ENCODE measurements at places on chromosomes 3 and 15.

DNA sequence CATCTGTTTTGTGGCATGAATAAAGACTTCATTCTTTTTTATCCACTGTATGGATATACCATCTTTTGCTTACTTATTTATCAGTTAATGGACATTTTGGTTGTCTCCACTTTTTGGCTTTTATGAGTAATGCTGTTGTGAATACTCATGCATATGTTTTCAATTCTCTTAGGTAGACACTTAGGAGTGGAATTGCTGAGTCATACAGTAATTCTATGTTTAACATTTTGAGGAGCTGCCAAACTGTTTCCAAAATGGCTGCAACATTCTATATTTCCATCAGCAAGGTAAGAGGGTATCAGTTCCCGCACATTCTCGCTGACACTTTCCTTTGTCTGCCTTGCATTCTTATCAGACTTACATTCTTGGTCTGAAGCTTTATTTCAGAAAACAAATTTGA lies 191.1 kb downstream of the WNT5A start:
- DNase-seq: no peak

DNA sequence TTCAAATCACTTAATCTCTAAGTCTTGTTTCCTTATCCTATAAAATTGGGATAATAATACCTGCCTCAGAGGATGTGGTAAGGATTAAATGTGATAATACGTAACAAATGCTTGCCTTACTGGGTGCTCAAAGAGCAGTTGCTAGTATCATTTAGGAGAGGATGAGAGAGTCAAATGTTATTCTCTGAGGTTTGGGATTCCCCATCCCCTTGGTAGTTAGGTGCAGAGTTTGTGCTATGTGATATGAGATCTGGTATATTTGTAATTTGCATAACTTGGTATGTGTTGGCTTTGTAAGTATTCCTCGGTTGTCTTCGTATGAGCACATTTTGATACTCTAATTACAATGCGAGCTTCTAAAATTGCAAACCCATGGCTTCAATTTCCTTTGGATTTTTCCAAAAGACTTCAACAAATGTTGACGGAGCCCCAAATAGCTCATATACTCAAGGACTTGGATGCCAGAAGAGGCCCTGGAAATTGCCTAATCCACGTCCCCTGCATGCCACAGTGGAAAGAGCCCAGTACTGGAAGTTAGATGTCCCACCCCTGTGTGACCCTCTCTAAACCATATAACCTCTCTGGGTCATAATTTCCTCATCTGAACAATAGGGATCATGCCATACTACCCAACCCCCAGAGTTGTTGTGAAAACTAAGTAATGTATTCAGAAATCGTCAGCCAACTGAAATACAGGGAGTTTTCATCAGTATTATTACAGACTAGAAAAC lies 85.0 kb downstream of the FBN1 start:
- no peak for DNase-seq

DNA sequence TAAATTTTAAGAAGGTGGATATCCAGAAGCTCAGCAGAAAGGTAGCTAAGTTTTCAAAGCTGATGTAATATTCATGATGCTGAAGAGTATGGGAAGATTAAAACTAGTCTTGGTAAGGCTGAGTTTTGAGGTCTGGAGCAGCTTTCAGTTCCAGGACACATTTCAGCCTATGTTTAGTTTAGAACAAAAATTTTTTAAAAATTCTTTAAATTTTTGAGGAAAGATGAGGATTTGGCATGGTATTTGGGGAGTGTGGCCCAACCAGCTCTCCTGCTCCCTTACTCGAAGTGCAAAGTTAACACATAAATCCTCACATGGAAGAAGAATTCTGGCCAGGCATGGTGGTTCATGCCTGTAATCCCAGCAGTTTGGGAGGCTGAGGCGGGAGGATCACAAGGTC lies 1039.1 kb downstream of the NAALADL2 start:
- no peak for DNase-seq

DNA sequence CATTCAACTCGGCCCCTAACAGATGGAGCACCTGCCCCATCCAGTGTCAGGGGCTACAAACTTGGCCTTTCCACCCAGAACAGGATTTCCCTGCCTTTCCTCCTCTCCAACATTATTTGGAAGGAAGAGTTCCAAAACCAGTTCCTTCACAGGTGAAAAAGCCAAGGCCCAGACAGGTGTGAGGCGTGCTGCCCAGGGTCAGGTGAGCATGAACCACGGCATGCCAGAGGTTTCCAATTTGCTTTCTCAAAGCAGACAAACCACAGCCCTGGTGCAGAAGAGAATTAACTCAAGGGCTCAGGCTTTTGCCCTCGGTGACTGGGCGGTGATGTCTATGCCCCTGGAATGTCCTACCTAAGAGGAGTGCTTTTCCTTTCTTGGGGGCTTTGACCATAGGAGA lies 43.2 kb downstream of the LDHAL6B start:
- no peak for DNase-seq

DNA sequence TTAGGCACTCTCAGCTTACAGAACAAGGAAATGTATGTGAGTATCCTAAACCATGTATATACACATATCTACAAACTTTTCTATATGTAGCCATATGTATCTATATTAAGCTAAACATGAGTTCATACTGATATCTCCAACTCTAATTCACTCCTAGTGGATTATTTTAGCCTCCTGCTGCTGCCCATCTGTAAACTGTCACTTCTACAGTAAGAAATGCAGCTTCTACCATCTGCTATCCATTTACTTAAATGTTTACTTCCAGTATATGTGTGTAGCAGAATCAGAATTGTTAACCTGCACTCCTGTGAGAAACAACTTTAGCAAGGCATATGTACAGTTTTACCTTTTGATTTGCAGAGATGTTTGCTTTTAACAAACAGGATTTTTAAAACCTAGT lies 478.5 kb upstream of the CBLB start:
- no peak for DNase-seq

- DNase-seq: no peak
Measured at GRCh38 chr3:12591997-12592715, 35.3 kb downstream of the MKRN2 start.

- no peak for DNase-seq
Measured at GRCh38 chr3:186096290-186096689, 12.6 kb downstream of the ETV5 start.

- DNase-seq: no peak
Measured at GRCh38 chr3:145681181-145681580, 479.8 kb downstream of the PLOD2 start.

- no peak for DNase-seq
Measured at GRCh38 chr15:31480356-31481025, 153.9 kb downstream of the KLF13 start.

DNA sequence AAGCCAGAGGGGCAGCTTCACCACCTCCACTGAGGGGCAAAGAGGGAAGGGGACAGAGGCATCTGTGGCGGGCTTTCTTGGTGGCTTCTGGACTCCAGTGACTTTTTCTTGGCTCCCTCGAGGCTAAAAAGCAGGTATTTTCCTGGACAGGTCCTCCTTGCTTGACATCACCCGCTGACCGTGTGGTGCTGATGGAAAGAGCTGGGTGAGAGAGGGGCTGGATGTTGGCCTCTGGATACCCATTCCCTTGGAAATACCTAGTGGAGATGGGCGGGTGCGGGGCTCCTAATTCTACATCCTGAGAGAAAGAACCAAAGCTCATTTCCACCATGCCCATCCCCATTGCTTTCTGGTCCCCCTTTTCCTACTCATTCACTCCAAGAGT lies 47.1 kb upstream of the TSEN2 start:
- no peak for DNase-seq

Data from putamen (tissue), 1 donor.